ENCODE measurements at places on chromosomes 12 and 14. TPM values are rescaled to one million over a fixed set of nuclear protein-coding genes. Genes with fewer than 3 reads are reported as not detected.

Gene GUCY2C
- not detected for total RNA-seq

Gene YLPM1
- total RNA-seq: 106 TPM

Gene TMEM132D
- total RNA-seq: not detected

Gene SERPINA4
- 0.28 TPM for total RNA-seq

Gene NGB
- total RNA-seq: not detected

Gene GRIN2B
- under 0.01 TPM for total RNA-seq

Gene DEGS2
- 0.88 TPM for total RNA-seq

Gene HELB
- total RNA-seq: 3.9 TPM

Gene RHOJ
- 13.6 TPM for total RNA-seq

Gene RNASE7
- not detected for total RNA-seq

- H3K36me3 ChIP-seq: no peaks in the 10 kb centered on the region
- H3K27me3 ChIP-seq: no peaks in the 10 kb centered on the region
- no peak overlapping the region for H3K27ac ChIP-seq
- no peak for DNase-seq
- no peaks in the 10 kb centered on the region for H3K4me1 ChIP-seq
Measured at GRCh38 chr12:108400056-108400455, 60.9 kb upstream of the CMKLR1 start.

- no peak overlapping the region for H3K4me3 ChIP-seq
- peak overlapping the region; percentile 26 for H3K27ac ChIP-seq
- no peak for DNase-seq
- H3K36me3 ChIP-seq: no peaks in the 10 kb centered on the region
- H3K4me1 ChIP-seq: no peaks in the 10 kb centered on the region
Measured at GRCh38 chr12:19856389-19856788, 417.1 kb downstream of the AEBP2 start.

GRCh38 chr12:16361142-16361783 is 13.8 kb downstream of the MGST1 start:
- no peak for DNase-seq
- no peaks in the 10 kb centered on the region for H3K36me3 ChIP-seq
- H3K4me3 ChIP-seq: no peak overlapping the region
- no peaks in the 10 kb centered on the region for H3K4me1 ChIP-seq
- H3K27ac ChIP-seq: no peak overlapping the region

DNA sequence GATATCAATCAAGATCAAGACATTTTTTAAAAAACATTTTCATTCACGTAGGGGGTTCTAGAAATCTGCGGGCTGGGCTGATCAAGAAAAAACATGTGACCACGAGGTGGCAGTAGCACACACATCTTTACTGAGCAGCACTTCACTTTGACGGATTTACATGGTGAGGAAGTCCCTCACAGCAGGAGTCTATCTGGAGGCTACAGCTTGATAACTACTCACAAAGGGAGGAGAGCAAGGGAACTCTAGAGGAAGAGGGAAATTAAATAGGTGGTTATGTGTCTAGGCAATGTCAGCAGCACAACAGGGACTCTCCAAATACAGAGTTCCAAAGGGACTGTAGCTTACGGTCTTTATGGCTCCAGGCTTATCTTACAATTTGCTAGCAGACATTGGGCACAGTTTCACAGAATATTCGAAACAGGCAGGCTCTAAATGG is 248.1 kb downstream of the DPY19L2 start:
- no peaks in the 10 kb centered on the region for H3K36me3 ChIP-seq
- no peak overlapping the region for H3K4me3 ChIP-seq
- no peak overlapping the region for H3K27ac ChIP-seq
- H3K4me1 ChIP-seq: no peaks in the 10 kb centered on the region
- H3K27me3 ChIP-seq: no peaks in the 10 kb centered on the region

- H3K36me3 ChIP-seq: no peaks in the 10 kb centered on the region
- H3K27me3 ChIP-seq: no peaks in the 10 kb centered on the region
- DNase-seq: peak; percentile 23
- peak overlapping the region; percentile 49 for H3K27ac ChIP-seq
- H3K4me3 ChIP-seq: peak overlapping the region; percentile 38
- peaks cover 16% of the 10 kb centered on the region for H3K4me1 ChIP-seq
Measured at GRCh38 chr12:130161261-130162243, 712 bp upstream of the FZD10 start.

- H3K4me3 ChIP-seq: no peak overlapping the region
- no peaks in the 10 kb centered on the region for H3K36me3 ChIP-seq
- peak; percentile 39 for DNase-seq
- H3K4me1 ChIP-seq: no peaks in the 10 kb centered on the region
- no peaks in the 10 kb centered on the region for H3K27me3 ChIP-seq
Measured at GRCh38 chr14:69342928-69343525, 55.1 kb downstream of the ERH start.

DNA sequence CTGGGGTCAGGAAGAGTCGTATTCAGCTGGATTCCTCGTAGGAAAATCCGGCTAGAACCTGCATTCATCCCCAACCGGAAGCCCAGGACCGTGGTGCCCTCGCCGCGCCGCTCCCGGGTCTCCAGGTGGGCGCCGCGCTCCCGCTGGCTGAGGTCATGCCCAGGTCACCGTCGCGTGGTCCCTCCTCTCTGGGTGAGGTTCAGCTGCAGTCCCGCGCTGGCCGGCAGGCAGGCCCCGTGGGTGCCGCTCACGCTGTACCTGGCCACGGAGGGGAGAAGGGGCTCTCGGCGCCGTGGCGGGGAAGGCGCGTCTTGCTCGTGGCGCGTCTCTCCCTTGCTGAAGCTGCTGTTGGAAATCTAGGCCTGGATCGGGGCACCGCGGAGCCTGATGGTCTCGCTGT is 44.5 kb downstream of the LRTM2 start:
- no peak overlapping the region for H3K4me3 ChIP-seq
- H3K27me3 ChIP-seq: no peaks in the 10 kb centered on the region
- no peaks in the 10 kb centered on the region for H3K4me1 ChIP-seq
- no peaks in the 10 kb centered on the region for H3K36me3 ChIP-seq
- no peak overlapping the region for H3K27ac ChIP-seq
- no peak for DNase-seq

- H3K4me3 ChIP-seq: no peak overlapping the region
- no peak overlapping the region for H3K27ac ChIP-seq
- no peaks in the 10 kb centered on the region for H3K36me3 ChIP-seq
- H3K27me3 ChIP-seq: no peaks in the 10 kb centered on the region
- no peaks in the 10 kb centered on the region for H3K4me1 ChIP-seq
- no peak for DNase-seq
Measured at GRCh38 chr12:121475279-121475678, 75.4 kb downstream of the RNF34 start.

DNA sequence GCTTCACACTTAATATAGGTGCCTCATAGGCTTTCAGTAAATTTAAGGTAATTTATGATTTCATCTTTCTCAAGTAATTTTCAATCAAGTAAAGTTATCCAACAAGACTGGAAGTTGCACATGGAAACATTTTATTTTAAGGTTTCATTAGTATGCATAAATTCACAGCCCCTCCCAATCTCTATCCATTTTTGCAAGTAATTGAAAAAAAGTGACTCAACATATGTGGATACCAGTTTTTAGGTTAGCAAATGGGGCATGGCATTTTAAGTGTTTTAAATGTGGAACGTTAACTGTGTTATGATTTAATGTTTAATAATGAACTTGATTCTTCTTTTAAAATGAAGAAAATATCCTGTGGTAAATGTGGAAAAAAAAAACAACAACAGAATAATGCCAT is 532.8 kb downstream of the FOXG1 start:
- DNase-seq: no peak
- no peaks in the 10 kb centered on the region for H3K4me1 ChIP-seq
- no peak overlapping the region for H3K4me3 ChIP-seq
- no peaks in the 10 kb centered on the region for H3K27me3 ChIP-seq
- no peak overlapping the region for H3K27ac ChIP-seq

DNA sequence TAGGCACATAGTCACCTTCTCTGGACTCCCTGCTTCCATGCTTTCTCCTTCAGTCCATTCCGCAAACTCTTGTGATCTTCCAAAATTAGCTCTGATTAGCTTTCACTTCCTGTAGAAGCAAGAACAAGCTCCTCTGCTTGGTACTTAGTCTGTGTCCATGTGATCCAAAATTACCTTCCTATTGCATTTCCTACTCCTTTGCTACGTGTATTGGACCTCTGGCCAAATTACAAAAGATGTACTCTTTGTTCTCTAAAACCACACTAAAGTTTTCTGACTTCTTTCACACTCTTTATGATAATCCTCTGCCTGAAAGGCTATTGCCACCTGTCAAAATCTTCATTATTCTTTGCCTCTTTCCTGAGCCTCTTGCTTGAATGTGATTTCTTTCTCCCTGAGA is 786 bp upstream of the TSFM start:
- H3K36me3 ChIP-seq: no peaks in the 10 kb centered on the region
- H3K4me1 ChIP-seq: no peaks in the 10 kb centered on the region
- H3K4me3 ChIP-seq: no peak overlapping the region
- no peak overlapping the region for H3K27ac ChIP-seq

GRCh38 chr14:41362139-41362538 is 244.5 kb upstream of the LRFN5 start:
- no peaks in the 10 kb centered on the region for H3K27me3 ChIP-seq
- H3K4me1 ChIP-seq: no peaks in the 10 kb centered on the region
- H3K27ac ChIP-seq: no peak overlapping the region

GRCh38 chr12:54032627-54033100 is at the start of gene HOXC5:
Gene HOXC5, plus strand, starts transcription at chr12:54033050. Its CDS starts 73 bp downstream, at chr12:54033123.
- H3K4me3 ChIP-seq: peak within 1 kb of the TSS; percentile 39
- no peaks in the 10 kb centered on the region for H3K4me1 ChIP-seq
- peaks cover 3% of the 10 kb centered on the region for H3K27me3 ChIP-seq
- DNase-seq: peak; percentile 62
- H3K27ac ChIP-seq: no peak within 1 kb of the TSS

DNA sequence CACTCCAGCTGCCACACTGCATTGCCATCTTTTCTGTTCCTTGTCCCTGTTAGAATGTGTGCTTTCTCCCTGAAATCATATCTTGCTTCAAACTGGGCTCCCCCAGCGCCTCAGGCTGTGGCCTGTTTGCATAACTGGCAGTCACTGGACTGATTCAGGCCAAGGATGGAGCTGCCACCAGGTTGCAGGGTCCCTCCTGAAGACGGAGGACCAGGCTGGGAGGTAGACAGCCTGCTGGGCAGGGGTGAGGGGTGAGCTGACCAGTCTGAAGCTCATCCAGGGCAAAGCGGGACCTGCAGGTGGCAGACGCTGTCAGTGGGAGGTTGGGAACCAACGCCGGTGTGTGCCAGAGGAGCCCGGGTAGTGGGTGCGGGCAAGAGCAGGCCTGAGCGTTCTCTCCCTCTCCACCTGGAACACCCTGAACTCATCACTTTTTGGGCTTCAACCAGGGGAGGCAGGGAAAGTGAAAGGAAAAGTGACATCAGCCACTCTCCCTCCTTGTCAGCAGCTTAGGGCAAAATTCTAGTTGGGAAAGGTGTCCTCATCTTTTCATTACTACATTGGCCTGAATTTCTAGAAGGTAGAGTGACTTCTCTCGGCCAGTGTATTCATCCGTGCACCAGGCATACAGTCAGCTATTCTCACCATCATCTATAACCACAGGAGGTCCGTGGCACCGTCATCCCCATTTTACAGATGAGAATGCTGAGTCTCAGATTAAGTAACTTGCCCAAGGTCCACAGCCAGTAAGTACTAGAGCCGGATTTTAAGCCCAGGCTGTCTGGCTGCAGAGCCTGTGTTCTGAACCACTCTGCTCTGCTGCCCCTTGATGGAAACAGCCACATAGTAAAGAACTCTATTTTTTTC is 219.1 kb downstream of the SLC41A2 start:
- no peak overlapping the region for H3K4me3 ChIP-seq
- DNase-seq: no peak
- H3K27me3 ChIP-seq: no peaks in the 10 kb centered on the region
- H3K36me3 ChIP-seq: no peaks in the 10 kb centered on the region

DNA sequence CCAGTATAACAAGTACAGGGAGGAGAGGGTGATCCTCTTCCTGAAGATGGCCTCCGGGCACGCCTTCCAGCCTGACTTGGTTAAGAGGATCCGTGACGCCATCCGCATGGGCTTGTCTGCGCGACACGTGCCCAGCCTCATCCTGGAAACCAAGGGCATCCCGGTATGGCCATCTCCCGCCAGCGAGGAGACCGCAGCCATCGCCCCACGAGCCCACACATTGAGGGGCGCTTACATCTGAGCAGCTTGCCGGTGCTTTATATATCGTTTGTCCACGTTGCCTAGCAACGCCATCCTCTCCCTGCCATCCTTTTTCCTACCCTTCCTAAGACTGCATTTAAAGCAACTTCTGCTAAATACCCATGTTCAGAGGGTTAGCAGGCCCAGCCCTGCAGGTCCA is 71.5 kb downstream of the AACS start:
- H3K27ac ChIP-seq: no peak overlapping the region
- no peak overlapping the region for H3K4me3 ChIP-seq
- H3K27me3 ChIP-seq: no peaks in the 10 kb centered on the region
- H3K4me1 ChIP-seq: no peaks in the 10 kb centered on the region
- no peak for DNase-seq

- no peak overlapping the region for H3K27ac ChIP-seq
- H3K36me3 ChIP-seq: no peaks in the 10 kb centered on the region
- no peak overlapping the region for H3K4me3 ChIP-seq
- no peaks in the 10 kb centered on the region for H3K4me1 ChIP-seq
- H3K27me3 ChIP-seq: no peaks in the 10 kb centered on the region
Measured at GRCh38 chr12:32776258-32776657, 20.6 kb upstream of the YARS2 start.

GRCh38 chr12:50728417-50728816 is 35.5 kb upstream of the ATF1 start:
- no peaks in the 10 kb centered on the region for H3K4me1 ChIP-seq
- DNase-seq: no peak
- no peaks in the 10 kb centered on the region for H3K27me3 ChIP-seq

- H3K4me1 ChIP-seq: no peaks in the 10 kb centered on the region
- no peak overlapping the region for H3K4me3 ChIP-seq
- H3K27me3 ChIP-seq: no peaks in the 10 kb centered on the region
- no peak for DNase-seq
- no peaks in the 10 kb centered on the region for H3K36me3 ChIP-seq
Measured at GRCh38 chr12:20174528-20175175, 193.7 kb upstream of the PDE3A start.

DNA sequence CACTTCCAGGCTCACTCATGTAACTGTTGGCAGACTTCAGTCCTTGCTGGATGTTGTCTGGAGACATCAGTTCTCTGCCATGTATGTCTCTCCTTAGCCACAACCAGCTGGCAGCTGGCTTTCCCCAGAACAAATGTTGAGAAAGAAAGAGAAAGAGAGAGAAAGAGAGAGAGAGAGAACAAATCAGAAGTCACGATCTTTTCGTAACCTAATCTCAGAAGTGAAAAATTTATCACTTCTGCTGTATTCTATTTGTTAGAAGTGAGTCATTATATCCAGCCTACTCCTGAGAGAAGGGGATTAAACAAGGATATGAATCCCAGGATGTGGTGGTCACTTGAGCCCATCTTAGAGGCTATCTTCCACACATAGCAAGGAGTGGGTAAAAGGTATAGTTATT is 101.2 kb downstream of the BTG1 start:
- no peak overlapping the region for H3K4me3 ChIP-seq
- H3K27ac ChIP-seq: no peak overlapping the region
- no peaks in the 10 kb centered on the region for H3K27me3 ChIP-seq
- no peaks in the 10 kb centered on the region for H3K36me3 ChIP-seq
- no peaks in the 10 kb centered on the region for H3K4me1 ChIP-seq

- no peak overlapping the region for H3K4me3 ChIP-seq
- H3K27me3 ChIP-seq: no peaks in the 10 kb centered on the region
- H3K27ac ChIP-seq: no peak overlapping the region
- H3K4me1 ChIP-seq: no peaks in the 10 kb centered on the region
- H3K36me3 ChIP-seq: no peaks in the 10 kb centered on the region
Measured at GRCh38 chr14:100786576-100787219, 39.2 kb upstream of the MEG3 start.

- no peak overlapping the region for H3K27ac ChIP-seq
- no peaks in the 10 kb centered on the region for H3K36me3 ChIP-seq
- no peaks in the 10 kb centered on the region for H3K4me1 ChIP-seq
- no peaks in the 10 kb centered on the region for H3K27me3 ChIP-seq
- no peak overlapping the region for H3K4me3 ChIP-seq
Measured at GRCh38 chr12:126493366-126494108, 1428.3 kb downstream of the AACS start.

- no peaks in the 10 kb centered on the region for H3K27me3 ChIP-seq
- H3K4me3 ChIP-seq: no peak overlapping the region
- H3K36me3 ChIP-seq: no peaks in the 10 kb centered on the region
Measured at GRCh38 chr12:49863946-49864797, 21.3 kb upstream of the BCDIN3D start.
